T-helper 17 cell (primary cell): ENCODE measurements at places on chromosomes 6 and 20. TPM values are rescaled to one million over a fixed set of nuclear protein-coding genes. Genes with fewer than 3 reads are reported as not detected.

The KCNB1 gene
- 0.12 TPM for total RNA-seq

The KCNQ5 gene
- 1.5 TPM for total RNA-seq

DNA sequence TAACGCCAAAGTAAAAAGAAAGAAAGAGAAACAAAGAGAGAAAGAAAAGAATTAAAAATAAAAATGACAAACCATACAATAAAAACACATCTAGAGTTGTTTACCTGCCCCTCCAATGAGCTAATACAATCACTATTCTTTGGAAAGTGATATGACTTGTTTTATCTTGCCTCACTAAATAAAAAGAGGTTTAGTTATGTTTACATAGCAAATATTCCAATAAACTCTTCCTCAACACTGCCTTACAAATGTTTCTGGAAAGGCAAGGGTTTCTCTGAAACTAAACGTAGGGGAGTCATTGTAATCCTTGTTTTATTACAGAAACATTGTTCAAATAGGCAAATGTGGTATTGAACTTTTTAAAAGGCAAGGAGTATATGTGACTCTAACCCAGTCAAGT lies 396.2 kb downstream of the EPM2A start:
- DNase-seq: no peak

- DNase-seq: no peak
Measured at GRCh38 chr20:58374906-58375758, 13.9 kb upstream of the VAPB start.

DNA sequence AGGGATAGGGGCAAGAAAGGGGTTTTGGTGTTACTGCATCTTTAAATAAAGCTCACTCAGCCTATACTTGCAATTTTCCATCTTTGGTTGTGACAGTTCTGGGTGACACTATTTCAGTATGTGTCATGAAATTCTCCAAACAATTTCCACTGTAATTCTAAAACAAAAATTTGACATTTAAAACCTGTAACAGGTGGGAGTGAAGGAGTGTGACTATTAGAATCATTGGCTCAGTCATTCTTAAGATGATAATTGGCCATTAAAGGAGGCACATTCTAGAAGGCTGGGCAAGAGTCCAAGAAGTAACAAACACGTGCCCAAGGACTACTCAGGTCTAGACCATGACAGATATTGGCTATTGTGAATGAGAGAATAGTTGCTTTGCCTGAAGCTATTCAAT lies 153.3 kb upstream of the ARG1 start:
- DNase-seq: no peak

DNA sequence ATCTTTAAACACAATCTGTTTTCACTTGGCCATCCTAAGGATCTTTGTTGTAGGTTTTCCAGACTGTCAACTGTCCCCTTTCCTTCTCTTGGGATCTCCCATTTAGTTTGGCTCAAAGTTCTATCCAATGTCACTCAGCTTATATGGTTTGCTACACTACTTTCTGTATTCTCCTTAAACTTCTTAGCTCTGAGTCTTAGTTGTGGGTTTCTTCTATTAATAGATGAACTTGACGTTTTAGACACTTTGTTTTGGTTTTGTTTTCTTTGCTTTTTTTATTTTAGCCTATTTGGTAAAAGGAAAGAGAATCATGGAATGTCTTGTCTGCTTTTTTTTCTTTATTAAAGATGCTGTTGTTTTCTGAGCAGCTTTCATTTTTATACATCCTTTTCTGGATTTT lies 11.4 kb downstream of the RMND1 start:
- no peak for DNase-seq

DNA sequence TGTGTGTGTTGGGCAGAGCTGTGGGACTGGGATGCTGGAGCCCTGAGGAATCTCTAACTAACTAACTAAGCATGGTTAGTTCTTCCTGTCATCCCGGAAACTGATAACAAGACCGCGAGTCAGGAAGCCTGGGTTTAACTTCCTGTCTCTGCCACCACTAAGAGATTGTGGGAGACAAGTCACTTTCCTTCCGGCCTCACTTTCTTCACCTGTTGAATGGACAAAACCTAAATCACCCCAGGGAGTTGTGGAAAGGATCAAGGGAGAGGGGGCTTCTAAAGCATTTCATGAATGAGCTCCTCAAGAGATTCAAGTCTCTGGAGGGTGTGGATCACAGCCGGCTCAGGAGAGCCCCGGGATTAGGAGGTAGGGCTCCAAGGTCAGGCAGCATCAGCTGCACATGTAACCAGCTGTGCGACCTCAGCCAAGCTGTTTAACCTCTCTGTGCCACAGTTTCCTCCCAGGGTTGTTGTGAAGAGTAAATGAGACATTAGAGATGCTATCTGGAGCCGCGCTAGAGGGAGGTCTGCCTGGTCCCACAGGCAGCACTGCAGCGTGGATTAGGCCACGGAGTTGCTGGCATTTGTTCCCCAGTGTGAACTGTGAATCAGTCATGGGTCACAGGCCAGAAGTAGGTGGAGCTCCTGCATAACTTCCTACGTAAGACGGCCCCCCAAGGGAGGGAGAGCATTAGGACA lies 105.1 kb downstream of the TOX2 start:
- DNase-seq: no peak

GRCh38 chr6:89372506-89372901 lies 20.0 kb upstream of the UBE2J1 start:
- no peak for DNase-seq

The EDN3 gene
- 0.92 TPM for total RNA-seq

DNA sequence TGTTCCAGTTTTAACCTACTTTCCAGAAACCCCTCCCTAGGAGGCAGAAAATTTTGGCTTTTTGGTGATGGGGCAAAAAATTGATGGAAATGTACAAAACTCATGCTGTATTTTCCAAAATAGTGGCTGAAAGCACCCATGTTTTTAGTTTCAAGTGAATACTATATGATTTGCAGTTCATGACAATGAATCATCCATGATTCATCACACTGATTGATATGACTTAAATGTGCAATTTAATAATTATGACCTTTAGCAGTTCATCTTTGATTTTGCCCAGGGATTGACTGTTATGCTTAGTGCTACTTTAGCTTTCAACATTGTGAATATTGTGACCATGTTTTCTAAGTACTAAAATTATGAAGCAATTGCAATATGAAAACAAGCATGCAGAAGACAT lies 478.7 kb downstream of the HTR1B start:
- DNase-seq: no peak

DNA sequence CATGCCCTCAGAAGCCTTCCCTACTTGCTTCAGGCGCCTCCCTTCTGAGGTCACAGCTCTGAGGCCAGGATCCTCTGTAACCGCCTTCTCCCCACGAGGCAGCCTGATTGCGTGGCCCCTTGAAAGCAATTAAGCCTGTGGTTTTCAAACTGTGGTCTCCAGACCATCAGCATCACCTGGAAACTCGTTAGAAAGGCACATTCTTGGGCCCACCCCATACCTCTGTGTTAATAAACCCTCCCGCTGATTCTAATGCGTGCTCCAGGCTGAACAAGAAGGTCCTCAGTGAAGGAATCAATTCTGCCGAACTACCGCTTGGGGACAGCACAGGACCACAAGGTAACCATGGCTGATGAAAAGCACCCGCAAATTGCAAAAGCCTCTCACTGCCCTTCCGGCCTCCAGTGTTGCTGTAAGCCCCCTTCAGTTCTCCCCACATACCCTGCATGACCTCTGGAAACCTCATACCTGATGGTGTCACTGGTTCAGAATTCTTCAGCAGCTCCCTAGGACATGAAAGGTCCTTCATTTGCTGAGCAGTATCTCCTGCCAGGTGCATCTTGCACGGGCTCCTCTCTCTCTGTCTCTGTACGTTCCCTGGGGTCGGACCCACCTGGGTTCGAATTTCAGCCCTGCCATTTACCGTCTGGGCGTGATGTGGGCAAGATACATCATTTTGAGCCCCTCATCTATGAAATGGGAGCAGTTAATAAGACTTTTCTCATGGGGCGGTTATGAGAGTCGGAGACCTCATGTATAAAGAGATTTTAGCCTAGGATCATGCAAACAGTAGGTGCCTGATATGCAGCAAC lies 93.3 kb upstream of the RNF24 start:
- DNase-seq: peak; percentile 24

The TFAP2C gene
- total RNA-seq: not detected

DNA sequence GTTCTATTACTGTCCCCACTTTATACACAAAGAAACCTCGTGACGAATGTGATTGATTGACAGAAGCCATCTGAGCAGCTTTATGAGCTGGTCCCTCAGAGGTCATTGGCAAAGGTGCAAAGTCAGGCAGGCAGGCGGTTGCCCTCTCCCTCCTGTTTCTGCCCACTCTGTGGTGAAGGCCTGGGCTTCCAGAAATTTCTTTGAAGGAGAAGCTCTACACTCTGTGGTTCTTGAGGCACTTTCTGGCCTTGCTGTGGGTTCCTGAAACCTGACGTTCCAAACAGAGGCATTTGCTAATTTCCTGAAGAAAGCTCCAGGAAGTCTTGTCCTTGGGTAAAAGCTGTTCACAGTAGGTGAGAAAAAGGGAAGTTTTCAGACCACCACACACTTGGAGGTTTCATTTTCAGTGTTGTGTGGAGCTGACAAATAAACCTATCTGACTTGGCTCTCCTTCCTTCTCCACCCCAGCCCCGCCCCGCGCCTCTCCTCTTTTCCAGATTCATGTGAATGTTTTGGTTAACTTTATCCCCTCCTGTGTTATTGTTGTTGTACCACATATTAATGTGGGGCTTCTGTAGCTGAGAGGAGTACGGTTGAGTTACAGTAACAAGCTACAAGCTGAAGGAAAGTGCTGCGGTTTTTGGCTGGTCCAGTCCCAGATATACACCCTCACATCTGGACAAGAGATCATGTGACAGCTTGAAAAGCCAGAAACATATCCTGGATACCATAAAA lies 274.1 kb downstream of the CLIC5 start:
- DNase-seq: no peak

GRCh38 chr20:13430346-13431002 lies 208.3 kb downstream of the TASP1 start:
- DNase-seq: no peak

The OLIG3 gene
- 0.12 TPM for total RNA-seq

The PRRT1 gene
- total RNA-seq: 0.50 TPM

DNA sequence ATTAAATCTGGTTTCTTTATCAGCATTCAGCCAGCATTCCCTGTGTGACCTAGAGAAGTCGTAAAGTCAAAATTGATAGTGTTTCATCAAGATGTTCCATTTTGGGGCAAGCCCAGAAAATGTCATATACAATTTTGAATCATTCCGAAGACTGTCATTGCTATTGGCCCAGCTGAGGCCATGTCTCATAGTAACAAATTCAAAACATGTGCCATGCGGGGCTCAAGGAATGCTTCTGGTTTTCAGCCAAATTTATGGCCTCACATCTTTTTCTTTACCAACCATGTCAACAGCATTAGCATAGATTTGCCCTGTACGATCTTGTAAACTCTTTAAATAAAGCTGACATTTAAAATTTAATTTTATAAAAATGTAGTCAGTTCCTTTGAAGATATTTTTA lies 314.7 kb downstream of the PAX1 start:
- DNase-seq: no peak

DNA sequence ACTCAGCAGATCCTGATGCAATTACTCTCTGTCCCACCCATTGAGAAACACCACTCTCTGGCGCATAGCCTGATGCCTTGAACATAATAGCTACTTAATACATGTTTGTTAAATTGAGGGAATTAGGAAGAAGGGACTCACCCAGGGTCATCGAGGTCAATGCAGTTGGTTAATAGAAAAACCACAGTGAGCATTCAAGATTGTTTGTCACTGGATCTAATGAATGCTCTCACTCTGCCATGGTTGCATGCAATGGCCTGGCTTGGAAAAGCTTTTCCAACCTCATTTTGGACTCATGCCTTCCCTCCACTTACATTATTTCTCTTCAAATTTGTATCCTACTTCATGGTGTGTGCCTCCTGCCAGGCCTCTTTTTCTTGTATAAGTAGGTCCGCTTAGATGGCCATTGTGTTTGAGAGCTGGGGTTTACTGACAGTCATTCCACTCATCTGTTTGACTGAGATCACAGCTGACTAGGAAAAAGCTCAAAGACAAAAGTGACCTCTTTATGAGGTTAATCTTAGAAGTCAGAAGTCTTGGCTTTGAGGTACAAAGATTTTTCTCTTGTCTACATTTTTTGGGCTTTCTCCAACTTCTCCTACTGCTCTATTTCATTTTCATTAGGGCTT lies 154.8 kb upstream of the RAB32 start:
- DNase-seq: no peak

DNA sequence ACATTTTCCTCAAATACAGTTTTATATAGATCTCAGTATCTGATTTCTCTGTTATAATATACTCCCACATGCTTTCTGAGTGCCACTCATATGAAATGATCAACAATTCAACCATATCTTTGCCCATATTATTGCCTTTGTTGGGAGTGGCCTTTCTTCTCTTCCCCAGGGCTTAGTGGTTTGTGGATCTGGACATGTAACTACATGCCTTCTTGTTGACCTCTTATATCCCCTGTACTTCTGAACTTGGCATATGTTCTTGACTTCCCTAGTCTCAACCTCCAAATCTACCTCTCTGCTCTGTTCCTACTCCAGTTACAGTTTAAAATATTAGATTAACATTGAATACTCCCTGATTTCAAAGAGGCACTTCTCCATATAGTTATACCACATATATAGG lies 34.3 kb upstream of the PRIM2 start:
- no peak for DNase-seq

DNA sequence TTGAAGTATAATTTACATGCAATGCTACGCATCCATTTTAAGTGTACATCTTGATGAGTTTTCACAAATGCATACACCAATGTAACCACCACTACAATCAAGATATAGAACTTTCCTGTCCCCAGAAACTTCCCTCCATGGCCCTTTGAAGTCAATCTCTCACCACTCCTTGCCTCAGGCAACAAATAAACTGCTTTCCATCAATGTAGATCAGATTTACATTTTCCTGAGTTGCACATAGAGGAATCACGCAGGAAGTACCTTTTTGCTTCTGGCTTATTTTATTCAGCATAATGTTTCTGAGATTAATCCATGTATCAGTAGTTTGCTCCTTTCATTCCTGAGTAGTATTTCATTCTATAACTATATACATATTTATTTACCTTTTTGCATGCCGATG lies 59.6 kb upstream of the NNAT start:
- DNase-seq: no peak

DNA sequence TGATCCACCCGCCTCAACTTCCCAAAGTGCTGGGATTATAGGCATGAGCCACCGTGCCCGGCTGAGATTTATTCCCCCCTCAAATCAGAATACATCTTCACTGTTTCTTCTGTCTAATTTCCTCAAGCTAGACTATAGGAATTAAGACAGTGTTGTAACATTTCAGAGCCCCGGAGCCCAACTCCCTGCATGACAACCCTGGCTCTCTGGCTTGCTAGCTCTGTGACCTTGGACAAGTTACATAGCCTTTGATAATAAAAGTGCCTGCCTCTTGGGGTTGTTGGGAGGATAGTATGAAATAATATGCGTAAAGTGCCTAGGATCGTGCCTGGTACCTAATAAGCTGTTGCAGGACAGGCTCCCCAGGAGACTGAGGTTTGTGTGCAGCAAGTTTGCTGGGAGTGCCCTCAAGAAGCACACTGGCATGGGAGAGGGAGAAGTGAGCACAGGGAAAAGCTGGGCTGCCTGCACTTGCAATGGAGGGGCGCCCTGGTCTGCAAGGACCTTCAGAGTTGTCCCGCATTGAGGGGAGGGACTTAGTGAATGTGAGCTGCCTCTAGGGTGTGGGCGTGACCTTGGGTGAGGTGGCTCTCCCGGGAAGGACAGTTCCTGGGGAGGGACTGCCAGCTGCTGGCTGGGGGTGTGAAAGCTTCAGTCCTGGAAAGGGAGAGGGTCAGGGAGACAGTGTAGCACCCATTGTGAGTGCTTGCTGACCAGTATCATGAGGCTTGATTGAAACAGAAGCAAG lies 43.4 kb downstream of the TAF8 start:
- DNase-seq: no peak

The LY6G6C gene
- total RNA-seq: not detected
